ENCODE measurements at places on chromosomes 2 and 18. TPM values are rescaled to one million over a fixed set of nuclear protein-coding genes. Genes with fewer than 3 reads are reported as not detected.

DNA sequence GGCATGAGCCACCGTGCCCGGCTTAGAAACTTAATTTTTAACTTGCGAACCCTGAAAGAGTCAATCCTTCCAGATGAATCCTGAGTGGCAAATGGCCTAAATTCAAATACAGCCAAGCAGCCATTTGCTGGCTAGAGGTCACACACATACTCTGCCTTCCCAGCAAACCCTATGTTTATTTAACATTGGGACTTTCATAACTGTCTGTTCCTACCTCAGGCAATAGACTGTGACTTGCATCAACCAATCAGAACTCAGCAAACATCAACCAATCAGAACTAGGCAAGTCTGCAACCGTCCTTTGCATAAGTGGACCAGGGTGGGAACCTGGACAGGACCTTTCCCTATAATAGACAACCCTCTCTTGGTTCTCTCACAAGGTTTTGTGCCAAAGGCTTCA is 127.5 kb downstream of the DTNB start:
- no peak for DNase-seq

- peak; percentile 61 for DNase-seq
These were observed 83.3 kb upstream of the POMC start for GRCh38 chr2:25251422-25252273.

DNA sequence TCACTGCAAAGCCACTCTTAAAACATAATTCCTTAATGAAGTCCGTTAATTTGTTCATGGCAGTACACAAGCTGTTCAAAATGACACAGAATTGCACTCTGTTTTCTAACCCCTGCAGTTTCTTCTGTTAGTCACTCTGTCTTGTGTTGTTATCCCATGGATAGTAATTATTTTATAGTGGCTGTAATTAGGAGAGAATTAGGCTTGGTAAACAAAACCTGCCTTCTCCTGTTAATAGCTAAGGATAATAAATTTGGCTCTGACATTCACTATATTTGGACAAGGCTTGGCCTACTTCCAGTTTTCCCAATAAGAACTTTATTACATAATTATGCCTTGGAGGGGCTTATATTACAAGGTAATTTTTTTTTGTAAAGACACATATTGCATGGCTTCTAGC is 330.3 kb upstream of the FIGN start:
- no peak for DNase-seq

DNA sequence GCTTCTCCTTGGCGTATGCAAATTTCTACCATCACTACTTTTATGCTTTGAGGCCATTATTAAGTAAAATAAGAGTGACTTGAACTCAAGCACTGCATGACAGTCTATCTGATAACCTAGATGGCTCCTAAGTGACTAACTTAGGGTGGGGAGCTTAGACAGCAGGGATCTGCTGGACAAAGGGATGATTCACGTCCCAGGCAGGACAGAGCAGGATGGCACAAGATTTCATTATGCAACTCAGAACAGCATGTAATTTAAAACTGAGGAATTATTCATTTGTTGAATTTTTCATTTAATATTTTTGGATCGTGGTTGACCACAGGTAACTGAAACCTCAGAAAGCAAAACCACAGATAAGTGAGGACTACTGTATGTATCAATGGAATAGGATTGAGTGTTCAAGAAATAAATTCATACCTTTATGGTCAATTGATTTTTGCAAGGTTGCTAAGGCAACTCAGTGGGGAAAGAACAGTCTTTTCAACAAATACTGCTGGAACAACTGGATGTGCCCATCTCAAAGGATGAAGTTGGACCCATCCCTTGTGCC is 115.3 kb downstream of the MBD2 start:
- no peak for DNase-seq

- DNase-seq: no peak
These were observed 83.7 kb upstream of the RBM44 start for GRCh38 chr2:237714690-237715458.

GRCh38 chr2:240155048-240155744 is 14.7 kb upstream of the OTOS start:
- DNase-seq: no peak

GRCh38 chr2:1823187-1824169 is 79.2 kb upstream of the PXDN start:
- peak; percentile 57 for DNase-seq

DNA sequence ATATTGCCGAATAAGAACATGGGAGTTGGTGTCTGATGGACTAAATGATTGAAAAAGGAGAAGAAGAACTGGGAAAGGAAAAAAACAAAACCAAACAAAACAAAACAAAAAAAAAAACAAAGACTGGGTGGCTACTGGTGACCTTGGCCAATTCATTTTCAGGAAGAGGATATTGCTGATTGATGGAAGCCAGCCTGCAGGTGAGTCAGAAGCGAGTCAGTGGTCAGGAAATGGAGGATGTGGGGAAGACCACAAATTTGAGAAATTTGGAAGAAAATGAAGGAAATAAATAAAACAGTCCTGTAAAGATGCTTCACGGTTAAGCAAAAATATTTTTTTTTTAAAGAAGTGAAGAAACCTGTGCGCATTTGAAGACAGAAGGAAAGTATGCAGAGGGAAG is 296.9 kb downstream of the ZNF521 start:
- no peak for DNase-seq

DNA sequence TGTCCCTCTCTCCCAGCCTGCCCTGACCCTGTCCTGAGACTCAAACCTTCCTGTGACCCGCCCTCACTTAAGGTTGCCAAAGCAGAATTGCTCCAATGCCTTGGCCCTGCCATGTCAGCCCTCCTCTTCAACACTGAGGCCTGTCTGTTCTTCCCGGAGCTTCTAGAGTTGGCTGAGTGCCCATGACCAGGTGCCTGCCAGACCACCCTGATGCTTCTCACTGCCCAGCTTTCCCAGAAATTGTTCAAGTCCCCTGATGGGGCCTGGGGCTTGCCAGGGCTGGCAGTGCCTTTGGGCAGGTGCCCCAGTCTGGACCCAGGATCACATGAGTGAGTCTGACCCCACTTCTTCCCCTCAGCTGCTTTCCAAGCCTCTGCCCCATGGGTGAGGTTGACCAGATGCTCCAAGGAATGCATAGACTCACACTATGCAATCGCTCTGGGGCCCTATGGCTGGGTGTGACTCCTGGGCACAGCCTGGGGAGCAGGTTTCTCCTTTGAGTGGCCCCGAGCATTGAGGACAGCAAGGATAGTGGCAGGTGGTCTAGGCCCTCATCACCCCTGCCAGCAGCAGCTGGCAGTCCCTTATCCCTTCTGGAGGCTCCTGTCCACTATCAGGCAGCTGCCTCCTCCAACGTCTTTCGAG is 3.1 kb upstream of the INPP5D start:
- DNase-seq: no peak

- DNase-seq: no peak
These were observed 84.0 kb upstream of the HAAO start for GRCh38 chr2:42876326-42876751.

The INPP5D gene
- 2.2 TPM for total RNA-seq

The OSBPL6 gene
- 14.4 TPM for total RNA-seq

The KCTD1 gene
- total RNA-seq: 18.8 TPM

The LDLRAD4 gene
- 0.29 TPM for total RNA-seq
